NCI-H82 (cell line): ENCODE measurements at places on chromosomes 13 and 19.

GRCh38 chr13:48189171-48189570 is 43.8 kb upstream of the ITM2B start:
- DNase-seq = no peak

- DNase-seq = no peak
Measured at GRCh38 chr13:27398360-27398759, 26.1 kb upstream of the GTF3A start.

GRCh38 chr13:98517576-98518310 is 59.2 kb downstream of the STK24 start:
- no peak for DNase-seq

GRCh38 chr13:96621634-96622183 is 372.6 kb downstream of the OXGR1 start:
- DNase-seq = no peak

GRCh38 chr19:52007451-52007805 is 583 bp downstream of the ZNF615 start:
- peak; percentile 50 for DNase-seq

GRCh38 chr13:30803749-30804148 is 68.4 kb downstream of the ALOX5AP start:
- DNase-seq = no peak

GRCh38 chr19:29577649-29577963 is 28.5 kb upstream of the POP4 start:
- DNase-seq = no peak

DNA sequence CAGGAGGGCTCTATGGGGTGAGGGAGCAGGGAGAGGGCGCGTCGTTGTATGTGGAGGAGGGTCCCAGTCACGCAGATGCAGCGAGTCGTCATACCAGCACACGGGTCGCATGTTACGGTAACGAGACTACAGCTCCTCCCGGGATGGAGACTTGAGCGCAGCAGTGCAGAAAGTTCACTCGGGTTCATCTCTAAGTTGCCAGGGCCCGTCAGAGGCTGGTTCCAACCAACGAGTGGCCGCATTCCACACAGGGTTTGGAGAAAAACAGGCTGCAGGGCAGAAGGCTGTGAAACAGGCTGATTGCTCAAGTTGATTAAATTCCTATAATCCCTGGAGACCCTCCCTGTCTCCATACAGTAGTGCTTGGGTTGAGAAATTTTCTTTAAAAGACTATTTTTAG is 21.9 kb upstream of the TTYH1 start:
- DNase-seq = no peak

GRCh38 chr13:22648320-22648801 is 532.4 kb upstream of the SGCG start:
- DNase-seq = no peak

DNA sequence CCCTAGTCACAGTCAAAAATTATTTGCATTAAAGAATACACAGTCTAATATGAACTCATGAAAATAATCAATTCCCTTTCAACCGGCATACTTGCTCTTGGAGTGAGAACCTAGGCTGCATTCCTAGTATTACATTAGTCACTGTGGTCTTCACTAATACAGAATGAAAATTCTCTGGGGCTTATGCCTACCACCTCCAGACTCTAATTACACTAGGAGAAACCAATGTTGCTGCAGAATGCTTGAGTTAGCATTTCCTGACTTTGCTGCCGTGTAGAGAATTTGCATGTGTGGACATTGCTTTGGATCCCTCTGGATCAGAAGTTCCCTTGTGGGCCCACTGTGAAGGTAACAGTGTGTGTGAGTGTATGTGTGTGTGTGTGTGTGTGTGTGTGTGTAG is 87.8 kb downstream of the CCNA1 start:
- no peak for DNase-seq

GRCh38 chr13:82597747-82598146 is 1284.5 kb downstream of the SLITRK1 start:
- DNase-seq = no peak

- no peak for DNase-seq
Measured at GRCh38 chr13:43159026-43159461, 135.7 kb downstream of the DNAJC15 start.

DNA sequence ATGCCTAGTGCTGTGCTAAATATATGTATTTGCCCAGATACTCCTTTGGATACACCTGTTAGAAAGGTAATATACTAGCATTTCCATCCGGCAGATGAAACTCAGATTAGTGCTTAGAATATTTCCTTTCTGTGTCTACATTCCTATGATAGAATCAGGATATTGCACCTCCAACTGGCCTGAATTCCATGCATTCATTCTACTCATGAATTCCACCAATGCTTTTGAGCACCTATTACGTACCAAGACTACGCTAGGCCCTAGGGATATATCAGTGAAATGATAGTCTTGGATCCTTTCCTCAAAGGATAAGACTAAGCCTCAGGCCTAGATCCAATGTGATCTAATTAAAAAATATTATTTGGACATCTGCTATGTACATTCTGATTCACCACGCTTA is 223.8 kb upstream of the SERP2 start:
- DNase-seq = peak; percentile 71

DNA sequence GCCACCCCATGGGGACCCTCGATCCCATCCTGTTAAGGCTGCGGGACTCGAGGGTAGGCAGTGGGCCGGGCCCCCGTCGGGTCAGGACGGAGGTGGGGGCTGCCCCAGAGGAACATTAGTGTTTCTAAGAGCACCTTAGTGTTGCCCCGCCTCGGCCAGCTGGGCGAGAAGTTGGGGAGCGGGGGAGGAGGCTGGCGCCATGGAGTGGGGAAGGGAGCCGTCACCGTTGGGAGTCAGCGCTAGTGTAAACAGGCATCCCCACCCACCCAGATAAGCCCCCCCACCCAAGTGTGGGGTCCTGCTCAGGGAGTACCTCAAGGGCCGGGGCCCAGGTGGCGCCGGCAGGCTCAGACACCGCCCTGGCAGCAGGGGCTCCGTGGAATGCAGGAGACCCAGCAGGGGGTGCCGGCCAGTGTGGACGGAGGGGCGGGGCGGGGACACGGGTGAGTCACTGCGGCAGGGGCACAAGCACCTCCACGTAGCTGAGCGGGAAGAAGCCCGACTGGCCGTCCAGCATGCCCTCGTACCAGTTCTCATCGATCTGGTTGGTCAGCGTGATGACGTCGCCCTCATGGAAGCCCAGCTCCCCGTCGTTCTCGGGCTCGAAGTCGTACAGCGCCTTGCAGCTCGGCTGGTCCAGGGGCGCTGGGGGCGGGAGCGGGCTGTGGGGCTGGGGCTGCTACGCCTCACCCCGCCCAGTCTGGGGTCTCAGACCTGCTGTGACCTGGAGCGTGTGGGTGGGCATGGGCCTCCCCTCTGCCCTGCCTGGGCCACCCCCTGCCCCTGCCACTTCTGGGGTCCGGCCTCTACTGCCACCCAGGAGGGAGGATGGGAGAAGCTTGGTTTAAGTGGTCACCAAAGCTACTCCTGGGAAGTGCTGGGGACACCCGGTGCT is 18.0 kb downstream of the MPND start:
- DNase-seq = no peak

GRCh38 chr13:110312339-110313031 is 5.4 kb downstream of the COL4A2 start:
- DNase-seq = no peak

GRCh38 chr13:46844431-46844830 is 47.5 kb upstream of the ESD start:
- DNase-seq = no peak

GRCh38 chr19:14470031-14470876 is 4.9 kb downstream of the PTGER1 start:
- no peak for DNase-seq

GRCh38 chr13:51814825-51815650 is 11.1 kb upstream of the DHRS12 start:
- DNase-seq = peak; percentile 91

- no peak for DNase-seq
Measured at GRCh38 chr19:32573492-32573794, 7.5 kb upstream of the PDCD5 start.
